ENCODE measurements at places on chromosomes 2 and 18. TPM values are rescaled to one million over a fixed set of nuclear protein-coding genes. Genes with fewer than 3 reads are reported as not detected.

Gene TXNDC2
- total RNA-seq = not detected

Gene IL36A
- not detected for total RNA-seq

Gene MC5R
- not detected for total RNA-seq

Gene IL1B
- total RNA-seq = not detected

Gene PSD4
- 0.77 TPM for total RNA-seq

Gene MAL
- not detected for total RNA-seq

Gene RRM2
- total RNA-seq = 6.4 TPM

Gene FOXD4L1
- not detected for total RNA-seq

Gene TUBA3D
- not detected for total RNA-seq

Gene PKP4
- 41.3 TPM for total RNA-seq

Gene ACADL
- not detected for total RNA-seq

Gene CARF
- 5.2 TPM for total RNA-seq

Gene SH2D6
- total RNA-seq = 0.11 TPM

Gene MC4R
- not detected for total RNA-seq

Gene PLCD4
- total RNA-seq = 1.3 TPM

Gene ATP5F1A
- 829 TPM for total RNA-seq

Gene CKAP2L
- total RNA-seq = 0.76 TPM

Gene FHOD3
- 0.33 TPM for total RNA-seq

Gene CDKL4
- total RNA-seq = 1.5 TPM

Gene MLPH
- total RNA-seq = 3.3 TPM

Gene CELF4
- not detected for total RNA-seq

Gene IL37
- total RNA-seq = not detected

Gene ZSWIM2
- total RNA-seq = not detected

Gene COLEC11
- total RNA-seq = 0.65 TPM

Gene NPHP1
- 1.4 TPM for total RNA-seq

Gene BCS1L
- 17.7 TPM for total RNA-seq

Gene PCARE
- total RNA-seq = not detected

Gene PLGLB1
- 1.7 TPM for total RNA-seq

Gene TUBB8B
- total RNA-seq = 0.11 TPM

Gene TCF23
- not detected for total RNA-seq

Gene DOK6
- total RNA-seq = 1.1 TPM

Gene TBC1D8
- total RNA-seq = 89.3 TPM

Gene IGFBP2
- 1.4 TPM for total RNA-seq

Gene ABCG8
- total RNA-seq = not detected

Gene CYP27A1
- total RNA-seq = 12.7 TPM

Gene SMARCAL1
- total RNA-seq = 10.0 TPM

Gene NTSR2
- not detected for total RNA-seq

Gene PROKR1
- not detected for total RNA-seq

Gene C1GALT1C1L
- total RNA-seq = 0.09 TPM

Gene GAL3ST2
- total RNA-seq = not detected

Gene BOK
- 23.8 TPM for total RNA-seq

Gene TNP1
- total RNA-seq = not detected

Gene NR4A2
- 0.17 TPM for total RNA-seq

Gene STPG4
- 0.17 TPM for total RNA-seq

Gene CLEC4F
- total RNA-seq = 0.17 TPM

Gene POTEC
- total RNA-seq = not detected

Gene CPLX4
- total RNA-seq = not detected

Gene TLX2
- total RNA-seq = not detected

Gene CHST9
- total RNA-seq = under 0.01 TPM
